Pancreas (tissue), 10 donors: ENCODE measurements at places on chromosomes 11 and 22.

GRCh38 chr11:133635244-133635739 lies 103.0 kb upstream of the OPCML start:
- no peak for DNase-seq

GRCh38 chr11:133271871-133272776 lies 260.2 kb downstream of the OPCML start:
- DNase-seq, result no peak

DNA sequence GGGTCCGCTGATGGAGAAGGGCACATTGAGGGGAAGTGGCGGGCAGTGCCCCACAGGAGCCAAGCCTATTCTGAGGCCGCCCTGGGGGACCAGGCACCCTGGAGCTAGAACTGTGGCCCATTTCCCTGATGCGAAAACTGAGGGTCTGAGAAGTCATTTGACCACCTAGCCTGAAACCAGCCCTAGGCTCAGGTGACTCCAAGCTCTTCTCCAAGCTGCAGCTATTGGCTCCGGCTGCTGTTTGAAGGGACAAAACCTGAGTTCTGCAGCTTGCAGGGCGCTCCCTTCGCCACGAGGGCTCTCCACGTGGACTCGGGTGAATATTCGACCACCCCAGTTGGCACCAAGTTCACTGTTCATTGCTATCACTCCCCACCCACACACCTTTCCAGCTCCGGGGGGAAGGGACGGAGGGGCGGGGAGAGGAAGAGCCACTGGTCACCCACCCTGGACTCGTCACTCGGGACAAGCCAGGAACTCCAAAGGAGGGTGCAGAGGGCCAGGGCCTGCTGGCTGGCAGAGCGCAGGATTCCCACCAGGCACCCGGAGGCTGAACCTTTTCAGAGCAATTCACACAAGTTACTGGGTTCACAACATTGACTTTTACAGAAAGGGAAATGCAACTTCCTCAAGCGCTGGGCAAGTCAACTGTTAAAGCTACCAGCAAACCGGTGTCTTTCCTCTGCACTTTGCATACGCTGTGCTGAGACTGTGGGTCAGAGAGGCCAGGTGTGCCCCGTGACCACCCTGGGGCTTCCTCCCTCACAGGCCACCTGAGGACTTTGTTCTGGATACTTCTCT lies 1.1 kb upstream of the RAC2 start:
- no peak for DNase-seq

DNA sequence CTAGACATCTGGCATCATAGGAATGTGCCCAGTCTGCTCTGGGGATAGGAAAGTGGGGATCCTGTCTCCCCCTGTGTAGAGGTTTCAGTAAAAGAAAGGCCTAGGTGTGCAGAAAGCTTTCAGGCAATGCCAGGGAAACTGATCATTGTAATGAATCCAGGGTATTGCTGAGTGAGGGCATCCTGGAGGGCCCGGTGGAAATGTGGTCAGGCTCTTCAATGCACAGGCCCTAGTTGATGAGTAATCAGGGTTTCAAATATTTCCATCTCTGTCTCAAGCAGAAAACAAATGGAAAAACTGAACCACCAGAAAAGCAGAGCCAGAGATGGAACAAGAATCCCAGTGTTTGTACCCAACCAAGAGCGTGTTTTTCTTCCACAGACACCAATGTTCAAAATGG lies 2.0 kb downstream of the CD3E start:
- no peak for DNase-seq

DNA sequence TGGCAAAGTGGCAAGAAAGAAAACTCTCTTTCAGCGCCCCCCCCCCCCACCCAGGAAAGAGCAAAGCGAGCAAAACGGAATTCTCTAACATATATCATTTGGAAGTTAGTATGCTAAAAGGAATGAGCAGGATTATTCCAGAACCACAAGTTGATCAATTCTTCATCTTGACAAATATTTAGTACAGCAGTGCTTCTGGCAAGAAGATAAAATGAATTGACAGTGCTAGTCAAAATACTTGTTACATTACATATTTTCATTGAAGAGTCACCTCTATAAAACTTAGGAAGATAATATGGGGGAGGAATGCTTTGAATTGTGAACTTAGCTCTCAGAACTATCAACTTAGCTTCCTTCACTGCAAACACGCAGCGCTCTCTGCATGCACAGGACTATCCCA lies 377.4 kb downstream of the DYNC2H1 start:
- DNase-seq, result no peak

- no peak for DNase-seq
Measured at GRCh38 chr11:23272095-23272494, 411.8 kb upstream of the CCDC179 start.

GRCh38 chr11:22711880-22712279 lies 45.5 kb downstream of the GAS2 start:
- DNase-seq, result peak; percentile 30

GRCh38 chr11:21814169-21814568 lies 378.7 kb upstream of the ANO5 start:
- DNase-seq, result no peak

DNA sequence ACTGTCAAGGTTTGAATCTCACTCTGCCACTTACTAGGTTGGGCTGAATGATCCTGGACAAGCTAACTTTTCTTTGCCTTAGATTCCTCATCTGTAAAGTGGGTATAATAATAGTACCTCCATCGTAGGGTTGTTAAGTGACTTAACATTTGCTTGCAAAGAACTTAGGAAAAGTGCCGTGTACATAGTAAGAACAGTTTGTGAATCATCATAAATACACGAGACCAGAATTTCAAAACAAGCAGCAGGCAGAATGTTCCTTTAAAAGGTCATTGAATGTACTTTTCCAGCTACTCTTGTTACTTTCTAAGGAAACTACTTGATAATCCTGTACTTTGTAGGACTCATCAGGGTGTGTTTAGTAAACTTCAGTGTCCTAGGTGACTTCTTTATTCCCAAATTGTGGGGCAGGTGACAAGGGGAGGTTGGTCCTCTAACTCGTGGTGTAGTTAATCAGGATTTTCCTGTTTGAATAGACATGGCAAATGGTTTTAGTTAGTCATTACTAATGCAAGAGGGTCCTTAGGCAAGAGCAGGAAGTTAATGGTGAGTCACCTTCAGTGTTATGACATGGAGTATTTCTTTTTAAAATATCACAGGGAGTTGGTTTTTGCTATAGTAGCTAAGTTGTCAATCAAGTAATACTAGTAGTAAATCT lies 67.9 kb downstream of the YAP1 start:
- DNase-seq, result no peak

GRCh38 chr11:122775675-122776271 lies 62.5 kb upstream of the CRTAM start:
- DNase-seq, result no peak

DNA sequence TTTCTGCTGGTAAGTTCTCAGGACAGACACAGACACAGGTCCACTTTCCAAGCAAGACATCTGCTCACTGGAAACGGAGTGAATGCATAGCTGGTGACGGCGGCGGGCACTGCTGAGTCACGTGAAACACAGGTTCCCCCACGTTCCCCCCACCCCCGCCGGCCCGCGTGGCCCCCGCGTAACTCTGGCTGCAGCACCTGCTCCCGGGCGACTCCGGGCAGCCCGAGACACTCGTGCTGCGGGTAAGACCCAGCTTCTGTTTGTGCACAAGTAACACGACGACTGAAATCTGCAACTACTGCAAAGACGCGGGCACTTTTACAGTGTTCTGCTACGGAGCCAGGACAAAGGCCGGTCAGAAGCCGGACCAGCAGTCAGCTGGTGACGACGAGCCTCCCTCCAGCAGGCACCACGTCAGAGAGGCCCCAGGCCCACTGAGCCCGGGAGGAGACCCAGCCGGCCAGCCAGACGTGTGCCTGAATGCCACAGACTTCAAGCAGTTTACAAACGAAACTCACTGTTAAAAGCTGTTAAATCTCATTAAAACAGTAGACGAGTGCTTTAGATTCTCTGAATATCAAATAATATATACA lies 12.9 kb upstream of the ARFGAP3 start:
- DNase-seq, result peak; percentile 53

GRCh38 chr11:133927690-133928627 lies 28.8 kb downstream of the IGSF9B start:
- DNase-seq, result peak; percentile 78

DNA sequence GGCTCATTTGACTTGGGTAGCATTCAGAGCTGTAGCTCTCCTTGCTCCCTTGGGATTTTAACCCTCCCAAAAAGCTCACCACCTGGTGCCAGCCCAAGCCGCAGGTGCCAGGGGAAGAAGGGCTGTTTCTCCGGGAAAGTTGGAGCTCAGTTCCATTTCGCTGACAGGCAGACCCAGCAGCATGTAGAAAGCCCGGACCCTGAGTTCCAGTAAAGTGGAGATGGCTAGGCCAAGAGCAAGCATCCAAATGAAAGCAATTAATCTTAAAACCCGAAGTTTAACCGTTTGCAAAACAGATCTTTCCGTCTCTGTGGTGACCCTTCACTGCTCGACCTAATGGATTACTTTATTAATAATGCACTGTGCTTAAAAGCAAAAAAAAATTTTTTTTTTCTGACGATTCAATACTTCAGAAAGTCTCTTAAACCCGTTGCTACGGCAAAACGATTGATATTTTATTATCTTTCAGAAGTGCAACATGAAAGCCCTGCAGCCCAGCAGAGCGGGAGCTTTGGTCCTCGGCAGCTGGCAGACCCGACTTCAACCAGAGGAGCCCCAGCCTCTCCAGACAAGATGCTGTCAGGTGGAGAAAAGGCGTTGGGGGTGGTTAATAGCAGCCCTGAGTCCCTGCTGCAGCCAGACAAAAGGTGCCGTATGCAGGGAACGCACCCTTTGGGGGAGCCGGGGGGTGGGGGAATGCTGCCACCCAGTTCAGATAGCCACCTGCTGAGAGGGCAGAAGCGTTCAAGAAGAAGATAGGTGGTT lies 3.3 kb downstream of the LMO1 start:
- no peak for DNase-seq

- DNase-seq, result no peak
Measured at GRCh38 chr11:8178297-8178696, 9.5 kb upstream of the RIC3 start.

- DNase-seq, result no peak
Measured at GRCh38 chr22:43998679-43999264, 25.3 kb upstream of the PARVB start.

DNA sequence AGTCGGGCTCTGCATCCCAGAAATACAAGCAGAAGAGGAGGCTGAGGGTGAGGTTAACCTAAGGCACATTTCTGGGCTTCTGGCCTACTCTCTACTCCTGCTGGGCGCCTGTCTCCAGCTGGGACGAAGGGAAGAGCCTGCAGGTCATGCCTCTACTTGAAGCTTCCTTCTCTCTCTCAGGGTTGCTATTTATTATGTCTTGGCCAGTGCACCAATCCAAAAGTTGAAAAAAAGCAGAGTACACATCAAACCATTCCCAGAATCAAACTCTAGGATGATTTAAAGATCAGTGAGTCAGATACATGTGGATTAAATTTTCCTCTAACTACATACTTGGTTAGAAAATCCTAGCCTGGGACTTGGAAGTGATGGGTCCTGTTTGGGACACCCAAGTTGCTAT lies 60.2 kb upstream of the CDON start:
- DNase-seq, result no peak

DNA sequence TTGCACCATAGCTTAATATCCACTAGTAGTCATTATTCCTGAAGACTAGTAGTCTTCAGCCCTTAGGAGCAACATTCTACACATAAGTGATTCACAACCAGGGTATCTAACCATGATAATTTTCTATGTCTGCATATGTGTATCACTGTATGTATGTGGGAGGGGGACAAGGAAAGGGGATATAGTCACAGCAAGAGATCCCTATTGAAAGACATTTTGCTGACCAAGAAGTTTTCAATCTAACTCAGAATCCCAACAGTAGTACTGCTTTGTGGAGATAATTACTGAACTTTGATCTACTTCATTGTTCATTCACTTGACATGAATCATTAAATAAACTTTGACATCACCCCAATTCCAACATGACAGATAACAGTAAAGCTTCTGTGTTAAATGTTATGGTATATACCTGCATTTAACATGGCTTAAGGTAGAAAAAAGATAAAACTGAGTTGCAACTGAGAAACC lies 10.3 kb downstream of the PIK3C2A start:
- DNase-seq, result no peak

- DNase-seq, result no peak
Measured at GRCh38 chr11:128480665-128481064, 106.7 kb downstream of the ETS1 start.

- DNase-seq, result no peak
Measured at GRCh38 chr22:45453764-45454163, 40.3 kb downstream of the RIBC2 start.

GRCh38 chr11:46616551-46617133 lies 385 bp downstream of the HARBI1 start:
- no peak for DNase-seq

- DNase-seq, result no peak
Measured at GRCh38 chr11:124791626-124792341, 8.4 kb downstream of the MSANTD2 start.

DNA sequence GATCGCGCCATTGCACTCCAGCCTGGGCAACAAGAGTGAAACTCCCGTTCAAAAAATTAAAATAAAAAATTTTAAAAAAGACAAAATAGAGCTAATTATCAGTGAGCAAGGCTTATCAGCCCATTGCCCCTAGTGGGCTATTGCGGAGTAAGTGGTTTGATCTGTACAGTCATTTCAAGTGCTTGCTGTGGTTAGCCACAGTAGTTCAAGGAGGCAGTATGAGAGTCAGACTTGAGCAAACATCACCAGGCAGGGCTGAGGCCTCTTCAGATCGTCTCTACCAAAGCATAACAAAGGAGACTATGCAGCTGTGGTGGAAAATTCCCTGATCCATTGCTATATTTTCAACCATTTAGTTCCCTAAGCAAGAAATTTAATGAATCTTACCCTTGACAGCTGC lies 4.3 kb upstream of the SBF2 start:
- DNase-seq, result no peak

- no peak for DNase-seq
Measured at GRCh38 chr11:93832780-93833179, 17.6 kb downstream of the VSTM5 start.

DNA sequence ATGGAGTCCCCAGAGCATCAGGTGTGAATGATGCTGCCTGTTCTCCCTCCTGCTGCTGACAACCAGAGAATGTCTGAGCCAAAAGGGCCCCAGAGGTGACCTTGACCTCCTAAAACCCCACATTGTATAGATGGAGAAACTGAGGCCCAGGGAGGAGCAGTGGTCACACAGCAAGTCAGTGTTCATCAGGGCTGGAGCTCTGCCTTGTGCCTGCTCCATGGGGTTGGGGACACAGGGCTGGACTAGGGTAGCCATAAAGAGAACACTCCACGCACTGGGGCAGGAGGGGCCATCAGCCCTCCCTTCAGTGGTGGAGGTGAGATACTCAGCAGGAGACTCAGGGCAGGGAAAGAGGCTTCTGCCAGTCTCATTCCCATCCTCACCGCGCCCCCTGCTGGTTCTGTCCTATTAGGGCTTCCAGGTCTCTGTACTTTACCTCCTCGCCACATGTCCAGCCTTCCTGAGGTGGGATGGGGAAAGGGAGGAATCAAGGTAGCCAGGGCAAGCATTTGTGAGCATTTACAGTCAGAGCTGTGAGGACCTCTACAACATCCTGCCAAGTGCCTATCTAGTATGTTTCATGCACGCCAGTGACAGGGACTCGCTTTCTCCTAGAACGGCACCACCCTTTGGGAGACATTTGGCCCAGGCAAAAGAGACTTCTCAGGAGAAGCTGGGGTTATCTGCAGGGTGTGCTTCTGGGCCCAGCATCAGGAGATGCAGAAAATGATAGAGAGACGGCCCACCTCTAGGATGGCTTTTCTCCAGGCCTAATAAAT lies 43.2 kb downstream of the NEU3 start:
- peak; percentile 83 for DNase-seq

- DNase-seq, result no peak
Measured at GRCh38 chr11:94862926-94863880, 95.0 kb downstream of the AMOTL1 start.
